ENCODE measurements at places on chromosomes 3 and 15. TPM values are rescaled to one million over a fixed set of nuclear protein-coding genes. Genes with fewer than 3 reads are reported as not detected.

PLXND1 gene
- total RNA-seq = 85.8 TPM

VEPH1 gene
- total RNA-seq = 0.13 TPM

SNTN gene
- not detected for total RNA-seq

C3orf22 gene
- total RNA-seq = not detected

ZIC1 gene
- not detected for total RNA-seq

RETNLB gene
- total RNA-seq = not detected

SV2B gene
- 0.05 TPM for total RNA-seq

UROC1 gene
- not detected for total RNA-seq

SRGAP3 gene
- 0.61 TPM for total RNA-seq

TNNC1 gene
- 1.2 TPM for total RNA-seq

IL17RD gene
- total RNA-seq = 1.3 TPM

GREM1 gene
- 10.6 TPM for total RNA-seq

SLC9C1 gene
- total RNA-seq = not detected

CAND2 gene
- total RNA-seq = 0.42 TPM

EBLN2 gene
- total RNA-seq = 0.67 TPM

CEP19 gene
- 2.9 TPM for total RNA-seq

RPLP1 gene
- total RNA-seq = 3,619 TPM

ITIH1 gene
- total RNA-seq = not detected

CPA3 gene
- not detected for total RNA-seq

CCDC14 gene
- 17.6 TPM for total RNA-seq

PARP15 gene
- not detected for total RNA-seq

CEMIP gene
- total RNA-seq = 1.5 TPM

STARD5 gene
- total RNA-seq = 2.0 TPM

CCDC54 gene
- total RNA-seq = not detected

TTLL13 gene
- total RNA-seq = 0.09 TPM

TRPM7 gene
- 23.1 TPM for total RNA-seq

CASR gene
- total RNA-seq = not detected

IQCF5 gene
- total RNA-seq = not detected

EXD1 gene
- not detected for total RNA-seq

MRAS gene
- total RNA-seq = 10.5 TPM

BFSP2 gene
- not detected for total RNA-seq
